Upper lobe of right lung (tissue), 1 donor: ENCODE measurements at places on chromosomes 1 and 21. TPM values are rescaled to one million over a fixed set of nuclear protein-coding genes. Genes with fewer than 3 reads are reported as not detected.

DNA sequence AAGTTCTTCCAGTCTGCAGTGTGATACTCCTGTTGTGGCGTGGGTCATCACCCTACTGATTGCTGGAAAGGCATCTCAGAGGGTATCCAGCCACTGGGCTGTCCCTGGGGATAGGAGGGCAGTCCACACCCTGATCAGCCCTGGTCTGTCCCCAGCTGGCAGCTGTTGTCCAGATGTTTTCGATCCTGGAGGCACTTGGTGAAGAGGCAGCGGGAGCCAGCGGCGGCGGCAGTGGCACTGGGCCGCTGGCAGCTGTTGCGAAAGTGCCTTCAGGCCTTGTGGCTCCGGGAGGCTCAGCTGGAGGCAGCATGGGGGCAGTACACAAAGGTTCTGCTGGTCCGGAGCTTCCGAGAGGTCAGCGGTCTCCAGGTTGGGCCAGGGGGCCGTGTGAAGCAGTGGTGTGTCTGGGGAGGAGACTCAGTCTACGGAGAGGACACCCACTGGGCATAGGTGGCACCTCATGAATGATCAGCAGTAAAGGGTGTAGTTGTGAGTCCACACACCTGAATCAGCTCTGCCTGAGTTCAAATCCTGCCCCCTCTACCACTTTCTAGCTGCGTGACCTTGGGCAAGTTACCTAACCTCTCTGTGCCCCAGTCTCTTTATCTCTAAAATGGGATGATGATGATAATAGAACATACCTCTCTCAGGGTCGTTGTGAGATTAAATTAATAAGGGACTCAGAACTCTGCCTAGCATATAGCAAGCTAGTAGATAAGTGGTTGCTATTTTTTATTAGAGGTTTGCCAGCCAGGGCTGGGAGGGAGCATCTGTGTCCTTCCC is 6.1 kb downstream of the C1orf167 start:
- DNase-seq, result no peak

GRCh38 chr1:19257178-19257914 is 5.7 kb downstream of the MRTO4 start:
- DNase-seq, result peak; percentile 79

DNA sequence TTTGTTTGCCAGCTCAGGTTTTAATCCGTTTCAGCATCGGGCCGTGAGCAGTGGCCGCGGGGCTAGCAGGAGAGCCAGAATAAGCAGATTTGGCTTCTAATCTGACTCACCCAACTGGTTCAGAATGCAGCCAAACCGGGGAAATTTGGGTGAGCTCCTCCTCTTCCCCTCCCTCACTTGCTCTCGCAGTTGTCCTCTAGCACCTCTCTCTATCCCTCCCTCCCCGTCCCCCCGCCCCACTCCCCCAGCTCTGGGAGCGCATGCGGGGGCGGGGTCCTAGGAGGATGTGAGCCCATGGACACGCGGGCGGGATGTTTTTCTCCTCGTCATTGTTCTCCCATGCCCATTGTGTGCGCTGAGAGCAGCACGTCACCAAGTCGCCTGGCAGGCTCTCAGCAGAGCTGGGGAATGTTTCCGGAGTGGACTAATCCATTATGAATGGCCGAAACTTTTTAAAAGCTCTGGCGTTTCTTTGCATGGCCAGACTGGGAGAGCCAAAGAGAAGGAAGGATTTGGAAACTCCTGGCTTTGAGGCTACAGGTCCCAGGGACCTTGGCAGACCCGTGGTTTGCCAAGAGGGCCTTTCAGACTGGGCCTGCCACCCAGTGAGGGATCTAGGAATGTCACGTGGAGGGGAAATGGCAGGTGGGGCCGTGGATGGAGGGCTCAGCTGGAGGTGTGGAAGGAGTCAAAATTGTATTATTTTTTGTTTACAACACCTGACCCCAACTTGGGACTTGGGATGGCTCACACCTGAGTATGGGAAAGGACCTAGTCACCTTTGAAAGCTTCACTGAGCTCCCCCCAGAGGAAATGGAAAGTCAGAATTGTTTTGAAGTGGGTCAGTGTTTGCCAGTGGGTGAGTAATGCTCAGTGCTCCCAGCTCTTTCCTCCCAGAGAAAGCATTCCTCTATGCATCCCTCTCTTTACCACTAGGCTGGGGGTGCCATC is 39.2 kb downstream of the CDK18 start:
- peak; percentile 87 for DNase-seq

DNA sequence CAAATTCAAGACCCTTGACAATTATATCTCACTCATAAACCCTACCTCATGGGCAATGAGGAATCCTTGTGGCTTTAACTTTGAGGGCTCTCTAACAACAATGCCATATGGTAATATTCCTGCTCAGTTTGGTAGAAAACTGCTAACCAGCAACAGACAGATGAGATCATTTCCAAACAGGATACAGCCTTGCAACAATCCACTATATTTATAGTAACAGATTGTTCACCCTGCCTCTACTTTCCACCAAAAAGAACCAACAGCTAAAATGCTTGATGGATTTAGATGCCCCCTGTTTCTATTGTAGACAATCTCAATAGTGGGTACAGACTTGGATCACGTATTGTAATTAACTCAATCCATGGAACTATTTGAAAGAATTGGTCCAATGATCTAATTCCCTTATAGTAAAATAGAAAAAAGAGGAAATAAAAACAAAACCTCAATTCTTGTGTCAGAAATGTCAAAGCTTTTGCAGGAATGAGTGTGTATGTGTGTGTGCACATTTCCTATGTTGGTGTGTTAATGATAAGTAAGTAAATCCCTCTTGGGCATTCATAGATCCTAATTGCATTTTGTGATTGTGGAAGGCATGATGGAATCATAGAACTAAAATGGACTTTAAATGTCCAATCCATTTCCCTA is 100.0 kb upstream of the EDEM3 start:
- DNase-seq, result no peak

DNA sequence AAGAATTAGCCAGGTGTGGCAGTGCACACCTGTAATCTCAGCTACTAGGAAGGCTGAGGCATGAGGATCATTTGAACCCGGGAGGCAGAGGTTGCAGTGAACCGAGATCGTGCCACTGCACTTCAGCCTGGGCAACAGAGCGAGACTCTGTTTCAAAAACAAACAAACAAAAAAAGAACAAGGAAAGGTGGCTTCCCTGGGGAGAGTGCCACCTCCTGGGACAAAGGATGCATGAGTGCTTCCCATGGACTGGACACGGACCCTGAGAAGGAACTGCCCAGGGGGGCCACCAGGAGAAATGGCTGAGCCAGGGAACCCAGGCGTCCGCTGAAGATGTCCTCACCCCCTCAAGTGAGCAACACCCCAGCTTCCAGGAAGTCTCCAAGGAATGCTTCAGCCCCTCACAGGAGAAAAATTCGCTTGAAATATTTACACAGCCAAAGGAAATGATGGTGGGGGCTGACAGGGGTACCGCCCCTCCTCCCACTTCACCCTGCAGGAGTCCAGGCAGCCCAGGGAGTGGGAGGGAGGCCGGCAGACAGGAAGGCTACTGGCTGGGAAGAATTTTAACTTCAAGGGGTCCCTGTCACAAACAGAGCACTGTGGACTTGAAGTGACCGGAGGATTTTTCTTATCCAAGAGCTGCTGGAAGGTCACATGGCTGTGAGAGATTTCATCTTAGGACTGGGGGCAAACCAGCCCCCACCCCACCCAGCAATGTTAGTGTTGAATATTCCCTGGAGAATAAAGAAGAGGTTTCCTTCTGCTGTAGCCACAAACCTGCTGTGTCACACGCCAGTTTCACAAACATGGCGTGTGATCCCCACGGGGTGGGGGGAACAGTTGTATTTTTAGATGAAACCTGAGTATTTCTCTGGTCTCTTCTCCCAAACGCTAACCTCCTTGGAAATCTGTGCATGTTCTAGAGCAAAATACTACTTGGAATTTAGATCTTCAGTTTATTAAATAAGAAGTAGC is 90.8 kb upstream of the SLC25A33 start:
- no peak for DNase-seq

GRCh38 chr1:175539986-175540385 is 203.4 kb downstream of the TNR start:
- no peak for DNase-seq

- DNase-seq, result no peak
Observed at GRCh38 chr1:76786222-76786621, 81.1 kb upstream of the ST6GALNAC5 start.

DNA sequence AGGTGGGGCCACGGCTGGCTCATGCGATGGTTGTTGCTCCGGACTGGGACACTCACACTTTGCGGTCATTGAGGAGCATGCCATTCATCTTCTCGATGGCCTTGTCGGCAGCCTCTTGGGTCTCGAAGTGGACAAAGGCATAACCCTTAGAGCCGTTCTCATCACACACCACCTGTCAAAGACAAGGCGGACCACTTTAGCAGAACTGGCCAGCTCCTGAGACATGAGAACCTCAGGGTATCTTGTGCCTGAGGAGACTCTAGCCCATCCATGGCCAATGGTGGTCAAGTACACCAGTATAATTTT is 5.5 kb downstream of the PABPC4 start:
- no peak for DNase-seq

GRCh38 chr1:204192589-204193352 is 3.5 kb downstream of the KISS1 start:
- no peak for DNase-seq

GRCh38 chr21:44534688-44535087 is 5.3 kb downstream of the KRTAP10-1 start:
- DNase-seq, result no peak

GRCh38 chr21:29163341-29164115 is 33.1 kb downstream of the MAP3K7CL start:
- no peak for DNase-seq

GRCh38 chr1:149927056-149927562 is 494 bp downstream of the SF3B4 start:
- no peak for DNase-seq

- peak; percentile 88 for DNase-seq
Observed at GRCh38 chr1:205438213-205439158, 16.6 kb upstream of the LEMD1 start.

EXO1 gene
- 0.32 TPM for total RNA-seq

TSTD1 gene
- total RNA-seq, result 50.6 TPM
